ENCODE measurements at places on chromosomes 6 and 20.

GRCh38 chr6:170269151-170269845 lies 21.6 kb downstream of the DLL1 start:
- no peak for DNase-seq

- DNase-seq: no peak
Observed at GRCh38 chr6:5998711-5999687, 7.7 kb downstream of the NRN1 start.

DNA sequence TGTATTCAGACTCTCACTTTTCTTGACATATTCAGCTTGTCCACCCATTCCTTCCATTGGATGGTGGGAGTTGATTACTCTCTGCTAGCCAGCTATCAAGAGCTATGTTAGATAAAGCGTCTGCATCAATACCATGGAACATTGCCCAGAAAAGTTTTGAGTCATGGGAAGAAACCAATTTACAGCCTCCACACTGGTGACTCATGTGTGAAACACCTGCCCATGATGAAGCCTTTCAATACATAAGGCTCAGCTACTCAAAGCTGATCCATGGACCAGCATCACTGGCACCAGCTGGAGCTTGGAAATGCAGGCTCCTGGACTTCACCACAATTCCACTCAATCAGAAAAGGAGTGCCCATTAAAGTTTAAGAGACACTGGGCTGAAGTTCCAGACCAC lies 16.1 kb downstream of the PLA2G7 start:
- no peak for DNase-seq

DNA sequence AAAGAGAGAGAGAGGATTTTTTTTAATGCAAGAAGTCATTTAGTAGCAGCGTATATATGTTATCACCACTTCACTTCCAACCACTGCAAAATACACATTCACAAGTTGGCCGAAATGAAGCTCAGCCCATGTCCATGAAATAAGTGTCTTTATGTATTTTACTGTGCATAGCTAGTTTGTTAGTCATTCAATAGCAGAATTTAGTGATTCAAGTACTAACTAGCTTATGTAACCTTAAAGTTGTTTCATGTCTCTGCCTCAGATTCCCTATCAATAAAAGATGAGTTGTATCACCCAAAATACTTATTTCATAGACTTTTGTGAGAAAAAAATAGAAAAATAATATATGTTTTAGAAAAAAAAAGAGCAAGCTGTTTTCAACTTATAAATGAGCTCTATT lies 153.7 kb upstream of the PRDM1 start:
- no peak for DNase-seq

DNA sequence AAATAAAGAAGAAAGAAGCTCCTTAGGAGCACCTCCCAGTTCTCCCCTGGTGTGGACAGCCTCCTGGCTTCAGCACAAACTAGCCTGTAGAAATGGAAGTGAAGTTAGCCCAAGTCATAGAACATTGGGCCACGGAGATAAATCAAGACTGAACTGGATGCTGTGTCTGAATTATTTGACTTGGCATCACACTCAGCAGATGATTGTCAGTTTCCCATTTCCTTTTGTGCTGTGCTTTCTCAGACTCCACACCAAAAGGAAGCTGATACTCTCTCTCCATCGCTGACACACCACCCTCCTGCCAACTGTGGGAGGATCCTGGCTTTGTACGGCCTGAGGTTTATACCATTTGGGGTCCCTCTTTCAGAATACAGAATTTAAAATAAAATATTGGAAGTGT lies 209.8 kb downstream of the TFAP2A start:
- DNase-seq: no peak

- DNase-seq: no peak
Observed at GRCh38 chr6:157984686-157985225, 3.1 kb downstream of the SYNJ2 start.

DNA sequence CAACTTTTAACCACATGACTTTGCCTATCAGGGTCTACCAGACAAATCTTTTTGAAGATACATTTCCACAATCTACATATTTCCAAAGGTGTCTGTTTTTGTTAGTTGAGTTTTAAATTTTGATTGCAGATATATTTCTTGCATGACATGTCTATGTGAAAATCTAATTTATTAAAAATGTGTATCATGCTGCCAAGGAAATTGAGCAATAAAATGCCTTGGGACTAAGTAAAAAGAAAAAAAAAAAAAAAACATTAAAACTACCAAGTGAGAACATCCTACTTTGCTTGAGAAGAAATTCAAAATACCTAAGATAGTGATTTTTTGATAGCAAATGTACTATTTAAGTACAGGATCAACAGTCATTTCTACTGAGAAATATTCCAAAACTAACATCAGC lies 17.7 kb downstream of the SLC17A5 start:
- DNase-seq: no peak

DNA sequence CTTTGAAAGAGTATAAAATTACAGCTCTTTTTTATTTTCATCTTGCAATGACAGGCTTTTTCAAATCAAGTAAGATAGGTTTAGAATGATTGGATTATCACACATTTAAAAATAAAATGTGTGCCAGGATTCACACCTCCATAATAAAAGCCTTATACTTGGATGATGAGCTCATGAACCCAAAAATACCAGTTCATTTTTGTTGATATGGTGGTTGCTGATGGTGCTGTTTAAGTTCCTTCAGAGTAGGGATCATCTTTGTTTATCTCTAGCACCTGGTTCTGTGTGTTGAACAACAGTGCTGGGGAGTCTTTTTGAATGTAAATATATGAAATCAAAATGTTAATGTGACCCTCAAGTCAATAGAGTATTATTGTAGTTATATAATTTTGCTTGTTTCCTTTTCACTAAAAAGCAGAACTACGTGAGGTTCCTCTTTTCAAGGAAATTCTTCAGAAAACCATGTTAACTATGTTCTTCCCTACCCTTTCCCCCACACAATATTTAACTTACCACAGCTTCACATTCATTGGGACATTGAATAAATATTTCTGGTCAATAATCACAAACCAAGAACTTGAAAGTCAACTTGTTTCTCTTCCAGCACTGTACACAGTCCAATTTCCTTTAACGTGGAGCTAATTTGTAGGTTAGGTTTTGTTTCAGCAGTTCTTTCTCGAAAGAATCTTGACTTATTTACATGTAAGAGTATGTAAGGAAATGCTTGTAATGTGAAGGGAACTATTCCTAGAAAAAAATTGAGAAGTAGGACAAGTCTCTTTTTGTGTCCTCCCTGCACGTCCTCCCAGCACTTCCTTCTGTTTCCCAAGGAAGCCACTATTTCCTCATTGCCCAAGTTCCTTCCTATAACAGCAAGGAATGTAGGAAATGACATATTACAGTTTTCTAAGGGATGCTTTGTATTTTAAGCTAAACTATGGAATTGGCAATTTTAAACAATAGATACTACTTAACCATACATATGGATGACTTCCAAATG lies 945.9 kb upstream of the CITED2 start:
- no peak for DNase-seq

- DNase-seq: no peak
Observed at GRCh38 chr6:98526465-98526864, 307.9 kb upstream of the POU3F2 start.

GRCh38 chr6:84220809-84221409 lies 6.5 kb downstream of the CEP162 start:
- no peak for DNase-seq

DNA sequence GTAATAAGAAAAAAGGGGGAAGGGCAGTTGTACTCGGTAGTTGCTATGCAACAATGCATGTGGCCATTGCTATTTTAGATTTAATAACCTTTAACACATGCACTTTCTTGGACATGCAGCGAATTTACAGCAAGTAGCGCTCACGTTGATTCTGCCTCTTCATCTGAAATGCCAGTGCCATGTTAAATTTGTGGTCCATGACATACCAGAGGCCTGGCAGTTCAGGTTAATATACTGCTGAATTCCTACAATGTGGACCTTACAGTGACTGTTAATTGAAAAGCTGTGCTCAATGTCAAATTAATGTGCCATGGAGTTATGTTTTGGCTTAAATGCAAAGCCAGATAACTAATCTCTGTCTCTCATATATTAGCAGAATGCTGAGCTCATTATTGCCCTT lies 699.7 kb downstream of the DOK5 start:
- no peak for DNase-seq

DNA sequence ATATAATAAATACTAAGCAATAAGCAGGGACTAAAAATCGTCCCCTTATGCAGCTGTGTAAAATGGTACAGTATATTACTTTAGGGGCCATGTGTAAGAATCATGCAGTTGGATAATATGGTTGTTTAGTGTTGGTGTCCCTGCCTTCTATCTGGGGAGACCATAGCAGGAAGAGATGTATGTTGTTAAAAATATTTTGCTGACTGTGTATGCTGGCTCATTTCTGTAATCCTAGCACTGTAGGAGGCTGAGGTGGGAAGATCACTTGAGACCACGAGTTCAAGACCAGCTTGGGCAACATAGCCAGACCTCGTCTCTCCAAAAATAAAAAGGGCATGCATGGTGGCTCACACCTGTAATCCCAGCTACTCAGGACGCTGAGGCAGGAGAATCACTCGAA lies 5.6 kb downstream of the PANK2 start:
- no peak for DNase-seq

GRCh38 chr20:10555865-10556308 lies 117.9 kb downstream of the JAG1 start:
- no peak for DNase-seq

GRCh38 chr6:3987576-3987975 lies 91.4 kb downstream of the FAM217A start:
- DNase-seq: no peak

Measured in effector memory CD4-positive, alpha-beta T cell (primary cell).